ENCODE measurements at places on chromosomes 2 and 18.

- DNase-seq, result no peak
Measured at GRCh38 chr2:188588235-188588634, 296.6 kb downstream of the GULP1 start.

- peak; percentile 56 for DNase-seq
Measured at GRCh38 chr2:54942373-54942772, 107.9 kb downstream of the RTN4 start.

DNA sequence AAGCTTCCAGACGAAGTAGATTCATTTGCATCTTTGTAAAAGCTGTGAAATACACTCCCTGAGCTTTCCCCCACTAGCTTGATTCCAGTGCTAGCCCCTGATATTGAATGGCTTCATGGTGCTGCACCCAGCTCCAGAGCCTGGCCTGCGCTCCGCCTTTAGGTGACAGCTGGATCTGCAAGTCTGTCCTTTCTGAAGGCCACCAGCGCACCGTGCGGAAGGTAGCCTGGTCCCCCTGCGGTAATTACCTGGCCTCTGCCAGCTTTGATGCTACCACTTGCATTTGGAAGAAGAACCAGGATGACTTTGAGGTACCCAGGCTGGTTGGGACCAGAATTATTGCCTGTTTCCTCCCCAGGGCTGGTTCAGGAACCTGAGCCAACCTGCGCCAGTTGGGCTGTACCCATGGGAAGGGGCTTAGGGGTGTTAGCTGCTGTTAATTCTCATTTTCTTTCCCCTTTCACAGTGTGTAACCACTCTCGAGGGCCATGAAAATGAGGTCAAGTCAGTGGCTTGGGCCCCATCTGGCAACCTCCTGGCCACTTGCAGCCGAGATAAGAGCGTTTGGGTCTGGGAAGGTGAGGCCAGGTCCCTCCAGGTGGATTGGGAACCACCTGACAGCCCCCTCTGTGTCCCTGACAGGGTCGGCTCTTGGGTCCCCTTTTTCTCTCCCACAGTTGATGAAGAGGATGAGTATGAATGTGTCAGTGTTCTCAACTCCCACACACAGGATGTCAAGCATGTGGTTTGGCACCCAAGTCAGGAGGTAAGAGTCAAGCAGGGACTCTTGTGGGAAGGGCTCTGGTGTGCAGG lies 1.3 kb downstream of the CIAO1 start:
- no peak for DNase-seq

DNA sequence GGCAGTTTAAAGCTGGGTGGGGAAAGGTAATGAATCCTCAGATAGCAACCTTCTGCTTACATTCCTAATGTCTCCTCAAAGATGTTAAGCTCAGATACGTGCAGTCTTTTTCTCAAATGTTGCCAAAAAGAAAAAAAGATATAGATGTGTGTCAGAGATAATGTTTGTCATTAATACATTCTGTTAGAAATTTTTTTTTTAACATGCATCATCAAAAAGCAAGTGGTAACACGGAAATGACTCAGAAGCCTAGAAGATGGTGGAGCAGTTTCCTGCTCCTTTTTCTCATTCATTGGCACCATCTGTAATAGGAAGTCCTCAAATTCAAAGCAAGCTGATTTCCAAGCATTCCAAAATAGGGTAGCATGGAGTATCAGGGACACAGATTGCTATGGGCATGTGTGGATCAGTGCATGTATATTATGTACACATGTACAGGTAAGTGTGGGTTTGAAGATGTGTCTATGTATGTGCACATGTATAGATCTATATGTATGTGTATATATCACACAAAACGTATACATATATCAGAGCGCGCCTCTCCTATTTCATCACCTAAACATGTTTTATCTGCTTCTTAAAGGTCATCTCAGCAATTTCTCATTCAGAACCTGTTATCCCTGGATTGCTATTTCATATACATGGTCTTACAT lies 79.9 kb upstream of the ITGB6 start:
- no peak for DNase-seq

- no peak for DNase-seq
Measured at GRCh38 chr2:183078163-183078463, 434 bp upstream of the DUSP19 start.

GRCh38 chr2:235267251-235267650 lies 226.6 kb upstream of the AGAP1 start:
- DNase-seq, result no peak

DNA sequence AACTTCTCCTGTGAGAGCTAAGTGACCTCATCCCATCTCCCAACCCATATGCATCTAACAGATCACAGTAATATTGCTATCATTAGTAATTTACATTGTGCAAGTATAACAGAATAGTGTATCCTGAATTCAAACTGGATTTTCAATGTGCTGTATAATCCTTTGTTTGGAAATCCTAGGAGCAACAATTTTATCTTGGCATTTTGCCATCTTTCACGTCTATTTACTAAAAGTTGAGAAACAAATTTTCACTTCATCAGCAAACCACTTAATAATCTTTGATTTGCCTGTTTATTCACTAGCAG lies 3.8 kb downstream of the HNRNPLL start:
- no peak for DNase-seq

DNA sequence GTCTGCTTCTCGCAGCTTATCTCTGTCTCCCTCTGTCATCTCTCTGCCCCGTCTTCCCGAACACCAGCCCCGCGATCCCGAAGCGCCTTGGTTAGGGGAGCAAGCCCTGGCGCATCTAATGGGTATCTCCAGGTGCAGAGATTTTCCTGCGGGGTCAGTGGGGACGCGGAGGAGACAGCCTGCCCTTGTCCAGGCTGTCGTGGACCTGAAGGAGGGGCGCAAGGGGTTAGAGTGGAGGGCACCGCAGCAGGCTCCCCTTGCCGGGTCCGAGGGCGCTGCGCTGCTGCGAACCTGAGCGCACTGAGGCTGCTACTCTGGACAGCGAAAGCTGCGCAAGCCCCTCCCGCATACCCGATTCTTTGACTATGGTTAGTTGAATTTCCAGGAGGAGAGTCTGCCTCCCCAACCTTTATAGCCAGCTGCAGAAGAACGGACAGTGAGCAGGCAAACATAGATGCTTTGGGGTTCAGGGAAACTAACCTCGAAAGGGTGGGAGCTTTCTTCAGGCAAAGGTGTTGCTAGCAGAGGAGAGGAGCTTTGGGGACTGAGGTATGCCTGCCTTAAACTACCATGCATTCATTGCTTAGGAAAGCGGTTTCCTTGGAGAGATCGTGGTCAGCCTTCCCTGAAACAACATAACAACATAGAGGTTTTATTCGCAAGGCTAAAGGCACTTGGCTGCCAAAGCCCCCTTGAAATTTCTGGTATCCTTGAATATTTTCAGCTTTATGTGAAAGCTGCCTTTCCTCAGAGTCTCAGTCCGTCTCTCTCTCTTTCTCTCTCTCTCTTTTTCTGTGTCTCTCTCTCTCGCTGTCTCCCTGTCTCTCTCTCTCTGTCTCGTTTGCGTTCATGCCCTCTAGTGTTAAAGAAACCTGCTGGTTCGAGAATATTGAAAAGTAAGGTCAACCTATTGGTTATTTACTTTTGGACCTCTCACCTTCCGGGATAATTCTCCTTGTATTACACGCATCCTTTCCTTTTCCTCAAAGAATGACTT lies 1.6 kb downstream of the GALNT13 start:
- DNase-seq, result no peak

- DNase-seq, result no peak
Measured at GRCh38 chr18:58143386-58143785, 99.4 kb downstream of the NEDD4L start.

- peak; percentile 19 for DNase-seq
Measured at GRCh38 chr2:53994818-53995808, 24.3 kb upstream of the PSME4 start.

DNA sequence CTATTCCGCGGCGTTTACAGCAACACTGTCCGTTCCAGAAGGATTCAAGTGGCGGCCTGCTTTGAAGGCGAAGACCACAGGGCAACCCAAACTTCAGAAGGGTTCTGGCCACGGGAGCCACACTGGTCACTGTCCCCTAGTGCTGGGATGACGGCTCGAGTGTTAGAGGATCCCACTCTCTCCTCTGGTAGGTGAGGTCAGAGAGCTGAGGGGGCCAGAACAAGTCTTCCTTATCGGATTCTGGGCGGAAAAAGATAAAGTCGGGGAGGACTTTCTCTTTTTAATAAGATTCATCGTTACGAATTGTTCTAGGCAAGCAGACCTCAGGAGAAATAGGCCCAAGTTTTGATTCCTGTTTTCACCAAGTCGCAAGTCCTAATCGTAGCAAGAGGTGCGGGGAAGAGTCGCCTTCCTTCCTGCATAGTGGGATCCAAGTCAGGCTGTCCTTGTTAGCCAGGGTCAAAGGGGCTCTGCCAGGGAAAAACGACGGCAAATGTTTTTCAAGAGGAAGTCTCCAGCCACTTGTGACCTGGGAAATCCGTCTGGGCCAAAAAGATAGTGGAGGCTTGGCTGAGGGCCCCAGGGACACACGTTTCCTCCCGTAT lies 864 bp upstream of the MYL12A start:
- DNase-seq, result no peak

DNA sequence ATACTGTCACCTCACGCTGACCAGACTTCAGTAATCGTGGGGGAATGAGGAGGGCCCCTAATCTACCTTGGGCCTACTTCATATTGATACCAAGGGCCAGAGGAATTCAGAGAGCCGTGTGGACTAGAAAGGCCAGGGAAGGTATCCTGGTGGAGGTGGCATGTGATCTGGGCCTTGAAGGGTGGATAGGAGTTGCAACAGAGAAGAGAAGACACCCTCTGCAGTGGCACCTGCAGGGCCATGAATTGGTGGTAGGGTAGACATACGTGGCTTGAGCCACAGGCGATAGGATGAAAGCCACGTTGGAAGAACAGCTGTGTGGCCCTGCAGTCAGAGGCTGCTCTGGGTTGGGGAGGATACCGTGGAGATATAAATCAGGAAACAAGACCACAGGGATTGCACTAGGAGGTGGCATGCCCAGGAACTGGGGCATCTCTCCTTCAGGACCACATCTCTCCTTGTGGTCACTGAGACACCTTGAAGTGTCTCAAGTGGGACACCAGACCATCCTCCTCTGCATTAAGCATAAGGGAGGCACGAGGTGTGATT lies 141.4 kb downstream of the CYP26B1 start:
- no peak for DNase-seq

GRCh38 chr18:22332590-22332989 lies 85.1 kb downstream of the CTAGE1 start:
- no peak for DNase-seq

DNA sequence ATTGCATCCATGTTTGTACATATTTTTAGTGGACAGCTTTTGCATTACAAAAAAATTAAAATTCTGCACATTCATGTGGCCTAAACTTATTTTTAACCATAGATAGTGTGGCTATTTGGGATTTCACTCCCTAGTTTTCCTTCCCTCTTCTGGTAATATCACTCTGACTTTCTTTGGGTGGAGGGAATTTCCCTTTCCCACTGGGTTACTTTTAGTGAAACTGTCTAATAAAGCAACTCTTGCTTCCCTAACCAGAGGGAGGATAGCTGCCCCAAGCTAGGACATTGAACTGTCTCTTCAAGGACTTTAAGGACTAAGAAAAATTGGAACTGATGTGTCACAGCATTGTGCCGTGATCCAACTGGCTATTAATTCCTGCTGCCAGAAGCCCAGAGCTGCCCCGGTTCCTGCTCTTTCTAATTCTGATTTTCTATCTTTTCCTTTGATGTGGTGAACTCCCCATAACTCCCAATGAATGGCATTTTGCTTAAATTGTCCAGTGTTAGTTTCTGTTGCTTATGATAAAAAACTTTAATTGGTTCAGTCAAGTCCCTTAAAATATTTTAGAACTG lies 20.0 kb upstream of the EFR3B start:
- no peak for DNase-seq

DNA sequence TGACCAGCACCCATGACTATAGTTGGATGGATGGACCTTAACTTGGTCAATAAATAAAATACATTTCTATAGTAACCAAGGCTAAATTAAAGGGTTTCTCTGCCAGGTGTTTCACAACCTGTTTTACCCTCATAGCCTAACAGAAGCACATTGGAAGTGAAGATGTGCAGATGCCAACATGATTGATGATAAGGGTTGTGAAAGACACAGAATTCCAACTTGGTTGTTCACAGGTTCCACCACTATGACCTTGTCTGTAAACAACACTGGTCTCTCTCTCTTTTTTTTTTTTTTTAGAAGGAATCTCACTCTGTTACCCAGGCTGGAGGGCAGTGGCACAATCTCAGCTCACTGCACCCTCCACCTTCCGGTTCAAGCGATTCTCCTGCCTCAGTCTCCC lies 37.5 kb upstream of the PTH2R start:
- no peak for DNase-seq

- no peak for DNase-seq
Measured at GRCh38 chr18:65349635-65350034, 401.2 kb upstream of the CDH7 start.

GRCh38 chr2:113895819-113896563 lies 6.1 kb downstream of the ACTR3 start:
- DNase-seq, result no peak

DNA sequence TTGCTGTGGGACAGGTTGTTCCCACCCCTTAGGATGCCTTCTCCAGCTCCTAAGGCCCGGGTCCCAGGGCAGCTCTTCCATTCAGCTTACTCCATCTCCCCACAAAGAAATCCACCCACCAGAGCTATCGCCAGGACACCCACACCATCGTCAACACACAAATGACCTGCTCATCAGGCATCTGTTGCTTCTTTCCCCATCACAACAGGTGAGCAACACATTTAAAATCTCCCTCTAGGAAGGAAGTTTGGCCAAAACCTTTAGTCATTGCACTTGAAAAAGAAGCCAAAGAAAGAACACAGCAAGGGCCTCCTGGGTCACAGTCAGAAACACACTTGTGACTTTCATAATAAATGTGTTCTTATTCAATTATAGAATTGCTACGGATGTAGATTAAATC lies 289.0 kb downstream of the PIEZO2 start:
- no peak for DNase-seq

DNA sequence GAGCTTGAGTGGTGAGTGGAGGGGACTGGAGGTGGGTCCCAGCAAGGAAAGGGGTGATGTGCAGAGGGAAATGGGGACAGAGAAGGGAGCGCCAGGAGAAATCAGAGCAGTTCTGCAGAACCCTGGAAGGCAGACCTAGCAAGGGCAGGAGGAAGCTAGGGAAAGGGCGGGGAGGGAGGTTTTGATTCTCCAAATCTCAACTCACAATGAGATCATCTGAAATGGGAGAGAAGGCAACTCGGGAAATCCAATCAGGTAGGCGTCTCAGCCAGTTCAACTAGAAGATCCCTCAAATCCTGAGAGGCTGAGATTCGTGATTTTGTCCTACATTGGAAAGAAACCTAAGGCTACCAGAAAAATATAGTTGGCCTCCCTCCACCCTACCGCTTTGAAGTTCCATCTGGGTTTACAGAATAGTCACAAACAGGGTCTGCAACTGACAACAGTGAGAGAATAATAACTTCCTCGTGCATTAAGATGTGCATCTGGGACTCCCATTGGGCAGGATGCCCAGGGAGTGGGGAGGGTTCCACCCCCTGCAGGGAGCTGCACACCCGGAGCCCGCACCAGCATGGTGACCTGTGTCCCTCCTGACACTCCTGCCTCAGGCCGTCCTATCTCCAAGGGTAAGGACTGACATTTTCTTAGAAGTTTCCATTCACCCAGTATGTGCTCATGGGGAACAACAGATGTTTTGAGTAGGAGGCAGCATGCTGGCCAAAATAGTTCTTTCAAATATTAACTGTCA lies 113.3 kb upstream of the ODC1 start:
- no peak for DNase-seq

Measured in central memory CD8-positive, alpha-beta T cell (primary cell).